ENCODE measurements at places on chromosomes 4 and X. TPM values are rescaled to one million over a fixed set of nuclear protein-coding genes. Genes with fewer than 3 reads are reported as not detected.

Gene MAOB
- total RNA-seq, result 157 TPM

DNA sequence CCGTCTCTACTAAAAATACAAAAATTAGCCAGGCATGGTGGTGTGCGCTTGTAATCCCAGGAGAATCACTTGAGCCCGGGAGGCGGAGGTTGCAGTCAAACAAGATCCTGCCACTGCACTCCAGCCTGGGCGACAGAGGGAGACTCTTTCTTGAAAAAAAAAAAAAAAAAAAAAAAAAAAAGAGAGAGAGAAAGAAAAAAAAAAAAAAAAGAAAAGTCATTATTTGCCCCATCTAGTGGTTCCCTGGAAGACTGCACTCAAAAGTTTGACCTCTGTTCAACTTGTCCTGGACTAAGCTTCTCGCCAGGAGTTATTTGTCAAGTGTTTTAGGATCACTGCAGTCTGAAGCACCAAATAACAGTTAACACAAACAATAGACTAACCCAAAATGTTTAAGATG, 45.3 kb upstream of the KCTD8 start:
- no peak overlapping the region for H3K27ac ChIP-seq
- no peaks in the 10 kb centered on the region for H3K36me3 ChIP-seq
- DNase-seq, result no peak

Gene MUC7
- not detected for total RNA-seq

Gene LRIT3
- total RNA-seq, result not detected

Gene PAGE2B
- not detected for total RNA-seq

Gene DCLK2
- total RNA-seq, result 21.9 TPM

All from left ventricle myocardium inferior (tissue), 1 donor.